AG20443 (cell line): ENCODE measurements at places on chromosomes 7 and 10.

DNA sequence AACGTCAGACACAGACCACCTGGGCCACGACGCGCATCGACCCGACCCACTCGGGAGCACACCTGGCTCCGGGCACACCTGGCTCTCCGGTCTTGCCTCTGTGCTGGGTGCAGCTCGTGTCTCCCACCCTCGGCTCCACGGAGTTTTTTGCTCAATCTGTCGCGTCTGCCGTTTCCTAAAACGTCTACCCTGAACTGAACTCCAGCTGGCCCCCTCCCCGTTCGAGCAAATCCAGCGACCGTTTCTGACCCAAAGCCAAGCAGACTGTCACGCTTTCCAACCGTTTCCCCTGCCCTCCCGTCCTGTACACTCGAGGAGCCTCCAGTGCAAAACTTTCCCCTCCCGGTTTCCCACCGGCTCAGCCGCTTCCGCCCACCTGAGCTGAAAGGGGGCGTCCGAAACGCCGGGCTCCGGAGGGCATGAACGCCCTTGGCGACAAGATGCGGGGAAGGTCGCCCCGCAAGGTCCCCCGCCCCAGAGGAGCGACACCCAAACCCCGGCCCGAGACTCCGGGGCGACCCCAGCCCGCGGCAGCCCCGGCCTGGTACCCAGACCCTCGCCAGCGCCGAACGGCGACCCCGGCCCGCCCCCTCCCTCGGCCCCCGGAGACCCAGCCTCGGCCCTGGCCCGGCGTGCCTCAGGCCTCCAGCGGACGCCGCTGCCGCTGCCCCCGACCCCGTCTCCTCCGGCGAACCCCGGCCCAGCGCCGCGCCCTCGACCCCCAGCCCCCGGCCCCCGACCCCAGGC lies 557 bp downstream of the CYTH3 start:
- peak; percentile 43 for DNase-seq

DNA sequence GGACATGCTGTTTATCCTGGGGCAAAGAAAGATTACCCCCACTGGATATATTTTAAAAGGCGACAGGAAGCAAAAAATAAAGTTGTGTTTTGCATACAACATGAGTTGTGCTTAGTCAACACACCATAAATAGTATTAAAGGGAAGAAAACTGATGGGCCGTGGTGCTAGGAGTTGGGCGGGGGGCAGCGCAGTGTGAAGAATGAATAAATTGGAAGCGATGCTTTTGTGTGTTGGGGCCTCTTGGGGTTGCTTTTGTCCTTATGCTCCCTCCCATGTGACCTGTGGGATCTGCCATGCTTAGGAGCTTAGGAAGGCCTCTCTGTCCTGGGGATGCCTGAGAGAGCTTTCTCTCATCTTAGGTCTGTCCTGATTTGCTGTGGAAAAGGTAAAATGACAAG lies 35.0 kb upstream of the AGR3 start:
- no peak for DNase-seq

DNA sequence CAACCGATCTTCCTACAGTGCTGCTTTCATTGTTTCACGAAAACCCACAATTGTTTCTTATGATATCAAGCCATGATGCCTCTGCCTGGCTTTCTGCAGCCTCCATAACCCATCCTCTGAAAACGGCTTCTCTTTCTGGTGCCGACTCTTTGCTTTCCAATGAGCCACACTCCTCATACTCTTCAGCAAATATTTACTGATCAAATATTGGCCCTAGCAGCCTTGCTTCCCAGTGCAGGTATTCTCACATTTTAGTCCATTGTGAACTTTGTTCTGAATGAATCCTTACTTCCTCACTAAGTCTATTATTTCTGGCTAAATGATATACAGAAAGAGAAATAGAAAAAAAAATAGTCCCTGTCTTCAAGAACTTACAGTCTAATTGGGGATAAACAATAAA lies 35.5 kb downstream of the LAMB1 start:
- DNase-seq = no peak

GRCh38 chr10:58896229-58896628 lies 280.2 kb upstream of the PHYHIPL start:
- no peak for DNase-seq

GRCh38 chr10:6528198-6528950 lies 51.7 kb downstream of the PRKCQ start:
- DNase-seq = no peak

- no peak for DNase-seq
Measured at GRCh38 chr10:13770760-13771493, 184.2 kb downstream of the PRPF18 start.

DNA sequence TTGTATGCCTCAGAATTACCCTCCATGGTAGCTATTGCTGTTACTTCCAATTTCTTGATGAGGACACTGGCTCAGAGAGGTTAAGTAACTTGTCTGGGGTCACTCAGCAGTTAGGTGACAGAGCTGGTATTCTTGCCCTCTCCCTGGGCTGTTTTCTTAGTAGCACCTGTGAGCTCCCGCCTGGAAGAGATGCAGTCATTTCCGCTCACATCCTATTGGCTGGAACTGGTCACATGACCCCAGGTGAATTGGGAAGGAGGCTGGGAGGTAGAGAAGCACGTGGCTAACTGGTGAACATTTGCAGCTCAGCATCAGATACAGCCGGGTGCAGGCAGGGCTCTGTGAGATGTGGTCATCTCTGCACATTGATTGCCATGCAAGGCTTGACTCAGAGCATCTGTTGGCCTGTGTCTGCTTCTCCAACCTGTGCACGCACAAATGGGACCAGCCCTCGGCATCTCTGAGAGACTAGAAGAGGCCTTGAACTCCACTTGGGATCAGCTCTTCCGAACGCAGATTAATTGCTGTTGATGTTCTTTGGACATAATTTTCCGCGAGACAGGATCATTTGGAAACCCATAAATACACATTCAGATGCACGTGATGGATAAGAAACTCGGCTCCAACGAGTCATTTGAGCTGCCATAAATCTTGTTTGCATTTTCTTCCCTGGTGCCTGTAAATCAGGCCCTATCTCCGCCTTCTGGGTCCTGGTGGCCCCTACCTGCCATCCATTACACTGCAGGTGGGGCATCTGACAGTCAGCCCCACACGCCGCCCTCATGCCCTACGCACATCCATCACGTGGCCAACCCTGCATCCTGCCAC lies 42.8 kb downstream of the MYL10 start:
- DNase-seq = peak; percentile 10

DNA sequence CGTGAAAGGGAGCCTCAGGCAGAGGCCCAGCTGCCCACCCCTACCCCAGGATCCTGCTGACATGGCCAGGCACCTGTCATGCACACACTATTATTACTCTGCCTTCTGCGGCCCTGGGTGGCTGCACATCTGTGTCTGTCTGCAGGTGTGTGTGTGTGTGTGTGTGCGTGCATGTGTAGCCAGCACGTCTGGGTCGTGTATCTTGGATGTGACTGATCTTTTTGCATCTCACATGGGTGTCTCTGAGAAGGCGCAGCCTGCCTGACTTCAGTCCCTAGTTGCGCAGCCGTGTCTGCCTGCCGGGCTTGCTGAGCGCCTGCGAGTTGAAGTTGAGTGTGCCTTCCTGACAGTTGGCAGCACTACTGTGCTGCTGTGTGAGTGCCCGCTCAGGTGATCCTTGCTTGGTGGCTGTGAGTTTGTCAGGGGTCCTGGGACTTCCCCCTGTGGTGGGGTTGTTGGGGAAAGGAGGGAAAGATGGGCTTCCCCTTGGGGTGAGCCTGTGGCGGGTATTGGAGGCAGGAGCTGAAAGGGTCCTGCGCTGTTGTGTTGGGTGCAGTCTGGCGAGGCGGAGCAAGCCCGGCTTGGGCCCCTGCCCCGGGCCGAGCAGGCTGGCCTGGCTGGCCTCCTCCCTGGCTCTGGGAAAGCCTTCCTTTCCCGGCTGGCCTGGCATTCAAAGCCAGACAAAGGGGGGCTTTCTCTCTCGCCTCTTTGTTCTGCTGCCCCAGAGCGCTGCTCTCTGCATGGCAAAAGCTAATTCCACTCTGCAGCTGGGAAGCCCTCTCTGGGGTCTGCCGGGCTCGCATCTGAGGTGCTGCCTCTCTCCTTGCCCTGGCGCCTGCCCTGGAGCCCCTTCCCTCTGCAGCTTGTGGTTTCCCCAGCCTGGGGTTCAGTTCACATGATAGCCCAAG lies 4.9 kb downstream of the TRIM8 start:
- DNase-seq = no peak

GRCh38 chr10:92760609-92761008 lies 70.9 kb downstream of the HHEX start:
- peak; percentile 34 for DNase-seq

GRCh38 chr7:18262058-18262457 lies 233.5 kb upstream of the HDAC9 start:
- DNase-seq = no peak

- no peak for DNase-seq
Measured at GRCh38 chr10:12205082-12205481, 9.1 kb downstream of the CDC123 start.

GRCh38 chr10:55203319-55203718 lies 402.3 kb upstream of the PCDH15 start:
- no peak for DNase-seq
